Stimulated activated CD8-positive, alpha-beta memory T cell treated with anti-CD3 and anti-CD28 coated beads, Interleukin-15, amount 100 ng/mL, for 24 hours (primary cell): ENCODE measurements at places on chromosomes 2 and 18.

DNA sequence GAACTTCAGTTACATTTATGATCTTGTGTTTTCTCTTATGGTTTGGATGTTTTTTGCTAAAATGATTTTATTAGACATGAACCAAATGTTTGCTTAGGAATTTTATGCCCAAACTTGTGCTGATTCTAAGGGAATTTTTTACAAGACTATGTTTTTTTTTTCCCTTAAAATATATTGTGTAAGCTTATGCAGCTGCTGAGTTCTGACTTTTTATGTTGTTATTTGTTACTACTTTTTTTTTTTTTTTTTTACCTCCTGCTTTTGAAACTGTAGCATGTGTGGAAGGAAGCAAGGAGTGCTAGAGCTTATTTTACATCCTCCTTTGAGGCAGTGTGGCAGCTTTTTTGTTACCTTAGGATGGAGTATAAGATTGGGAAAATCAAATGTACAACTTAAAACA is 6.0 kb upstream of the DNAH7 start:
- DNase-seq, result no peak

GRCh38 chr2:69278366-69278765 is 108.7 kb downstream of the GFPT1 start:
- DNase-seq, result no peak

- DNase-seq, result no peak
Observed at GRCh38 chr2:11665510-11666362, 4.3 kb downstream of the NTSR2 start.

DNA sequence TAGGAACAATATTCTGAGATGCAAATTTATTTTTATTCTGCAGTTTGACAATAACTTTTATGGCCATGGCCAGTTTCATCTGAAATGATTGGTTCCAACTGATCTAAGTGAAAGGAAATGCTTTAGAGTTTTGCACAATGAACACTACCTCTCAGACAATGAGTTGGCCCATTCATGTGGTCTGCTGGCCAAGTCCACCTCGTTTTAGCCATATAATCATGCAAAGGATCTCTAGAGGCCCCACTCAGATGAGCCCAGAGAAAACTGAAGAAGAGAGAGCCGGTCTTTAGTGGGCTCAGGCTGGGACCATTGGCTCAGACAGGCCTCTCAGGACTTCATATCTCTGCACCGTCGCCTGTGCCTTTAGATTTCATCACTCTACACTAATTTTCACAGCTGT is 254.7 kb downstream of the MREG start:
- DNase-seq, result no peak

GRCh38 chr18:55096263-55096951 is 137.1 kb upstream of the CCDC68 start:
- no peak for DNase-seq

GRCh38 chr2:199962203-199962602 is 6.8 kb downstream of the MAIP1 start:
- DNase-seq, result no peak

DNA sequence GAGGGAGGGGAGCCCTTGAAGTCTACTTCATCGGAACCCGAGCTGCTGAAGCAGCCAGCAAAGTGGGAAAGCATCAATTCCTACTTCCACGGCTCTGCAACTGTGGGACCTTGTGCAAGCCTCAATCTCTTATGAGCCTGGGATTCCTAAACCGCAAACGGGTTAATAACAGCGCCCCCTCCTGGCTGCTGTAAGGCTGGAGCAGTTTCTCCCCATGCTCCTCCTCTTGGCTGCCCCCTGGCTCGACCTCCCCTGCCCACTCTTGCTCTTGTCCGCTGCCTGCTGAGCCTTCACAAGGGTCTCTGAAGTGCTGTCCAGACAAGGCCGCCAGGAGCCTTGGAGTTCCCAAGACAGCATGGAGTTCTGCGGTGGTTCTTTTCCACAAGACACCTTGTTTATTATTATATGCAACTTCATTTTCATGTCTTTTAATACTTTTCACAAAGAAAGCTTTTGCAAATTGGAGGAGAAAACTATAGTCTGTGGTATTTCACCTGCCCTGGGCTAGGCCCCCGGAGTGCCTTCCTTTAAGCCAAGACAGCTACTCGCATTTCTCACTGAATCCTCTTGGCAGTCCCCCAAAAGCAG is 157.2 kb downstream of the DDX1 start:
- no peak for DNase-seq

- no peak for DNase-seq
Observed at GRCh38 chr2:232890896-232891601, 21.0 kb downstream of the SNORC start.

DNA sequence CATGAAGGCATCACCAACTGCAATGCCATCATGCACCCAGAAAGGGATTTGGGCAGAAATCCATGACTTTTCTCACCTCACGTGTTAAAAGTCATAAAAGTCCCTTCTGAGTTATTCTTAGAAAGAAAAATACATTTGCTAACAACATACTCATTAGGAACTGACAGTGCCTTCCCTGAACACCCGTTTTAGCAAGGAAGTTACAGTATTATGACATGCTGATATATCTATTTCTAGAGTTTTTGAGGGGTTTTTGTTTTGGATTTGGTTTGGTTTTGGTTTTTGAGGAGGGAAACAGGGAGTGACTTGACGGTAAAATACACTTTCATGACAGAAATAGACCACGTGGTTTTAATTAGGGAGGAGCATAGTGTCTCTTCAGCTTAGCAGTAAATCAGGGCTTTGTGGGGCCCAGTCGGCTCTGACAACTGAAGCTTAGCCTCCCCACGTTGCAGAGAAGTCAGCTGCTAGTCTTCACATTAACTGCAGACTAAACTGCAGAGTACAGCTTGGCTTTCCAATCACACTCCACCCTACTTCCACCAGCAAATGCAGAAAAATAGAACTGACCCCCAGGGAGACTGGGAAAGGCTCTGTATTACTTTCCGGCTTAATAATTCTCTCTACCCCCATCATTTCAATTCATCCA is 141.4 kb downstream of the FAM124B start:
- DNase-seq, result no peak

- DNase-seq, result no peak
Observed at GRCh38 chr18:13136904-13137669, 81.5 kb upstream of the LDLRAD4 start.

- no peak for DNase-seq
Observed at GRCh38 chr2:22449696-22450095, 935.3 kb upstream of the KLHL29 start.

DNA sequence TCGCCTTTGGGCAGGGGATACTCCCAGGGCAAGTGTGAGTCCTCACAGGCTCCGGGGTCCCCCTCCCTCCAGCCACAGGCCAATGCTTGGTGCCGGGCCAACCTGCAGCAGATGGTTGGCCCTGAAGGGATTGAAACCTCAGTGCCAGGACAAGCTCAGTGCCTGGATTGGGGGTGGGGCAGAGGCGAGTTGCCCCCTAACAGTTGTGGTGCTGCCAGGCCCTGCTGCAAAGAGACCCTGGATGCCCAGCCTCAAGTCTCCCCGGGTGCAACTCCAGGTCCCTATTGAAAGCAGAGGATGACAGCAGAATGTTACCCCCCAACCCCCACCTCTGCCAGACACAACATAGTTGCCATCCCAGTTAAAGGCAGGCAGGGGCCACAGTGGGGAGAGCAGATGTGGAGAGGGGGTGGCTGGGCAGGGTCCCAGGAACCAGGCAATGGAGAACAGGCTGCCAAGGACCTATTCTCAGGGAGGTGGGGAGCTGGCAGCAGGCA is 9.5 kb upstream of the RNF103 start:
- DNase-seq, result no peak

DNA sequence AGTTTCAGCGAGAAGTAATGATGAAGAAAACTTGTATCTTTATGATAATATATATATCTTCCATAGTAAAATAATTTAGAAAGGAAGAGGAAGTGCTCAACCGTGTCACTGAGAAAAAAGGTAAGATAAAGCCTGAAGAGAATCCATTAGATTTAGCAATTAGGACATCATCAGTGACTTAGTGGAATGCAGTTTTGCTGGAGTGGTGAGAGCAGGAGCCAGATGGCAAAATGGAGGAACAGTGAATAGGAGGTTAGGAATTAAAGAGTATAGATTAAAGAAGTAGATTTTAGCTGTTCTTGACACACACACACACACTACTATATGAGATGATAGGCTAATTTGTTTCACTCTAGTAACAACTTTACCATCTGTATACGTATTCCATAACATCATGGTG is 157.1 kb upstream of the EPC2 start:
- no peak for DNase-seq

GRCh38 chr2:121532894-121533293 is 2.2 kb downstream of the RNU4ATAC start:
- no peak for DNase-seq

DNA sequence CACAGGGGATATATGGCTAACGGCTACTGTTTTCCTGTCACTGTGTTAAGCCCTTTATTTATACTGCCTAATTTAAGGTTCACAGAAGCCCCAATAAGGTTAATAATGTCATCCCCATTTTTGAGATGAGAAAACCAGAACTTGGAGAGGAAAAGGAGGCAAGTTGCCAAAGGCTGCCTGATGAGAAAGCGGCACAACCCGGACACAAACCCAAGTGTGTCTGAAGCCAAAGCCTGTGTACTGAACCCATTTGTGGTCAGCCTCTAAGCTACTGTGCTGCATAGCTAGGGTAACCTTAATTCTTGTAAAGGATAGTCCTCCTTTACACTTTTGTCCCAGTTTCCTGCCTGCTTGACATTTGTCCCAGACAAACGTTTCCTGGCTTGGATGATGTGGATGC is 954.7 kb upstream of the FANCL start:
- no peak for DNase-seq

DNA sequence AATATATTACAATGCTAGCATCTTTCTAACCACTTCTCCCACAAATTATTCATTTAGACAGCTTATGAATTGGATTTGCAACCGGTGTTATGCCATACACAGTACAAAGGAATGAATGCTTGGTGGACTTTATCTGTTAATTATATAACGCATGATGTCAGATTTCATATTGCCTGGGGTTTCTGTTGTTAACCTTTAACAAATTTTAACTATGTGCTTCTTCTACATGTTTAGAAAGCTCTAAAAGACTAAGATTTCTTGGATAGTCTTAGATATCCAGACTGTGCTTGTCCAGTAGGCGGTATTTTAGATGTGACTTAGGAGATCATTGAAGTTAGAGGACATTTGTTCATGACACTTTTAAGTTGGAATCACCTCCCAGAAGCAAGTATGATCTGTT is 976.3 kb downstream of the TMEM182 start:
- no peak for DNase-seq

DNA sequence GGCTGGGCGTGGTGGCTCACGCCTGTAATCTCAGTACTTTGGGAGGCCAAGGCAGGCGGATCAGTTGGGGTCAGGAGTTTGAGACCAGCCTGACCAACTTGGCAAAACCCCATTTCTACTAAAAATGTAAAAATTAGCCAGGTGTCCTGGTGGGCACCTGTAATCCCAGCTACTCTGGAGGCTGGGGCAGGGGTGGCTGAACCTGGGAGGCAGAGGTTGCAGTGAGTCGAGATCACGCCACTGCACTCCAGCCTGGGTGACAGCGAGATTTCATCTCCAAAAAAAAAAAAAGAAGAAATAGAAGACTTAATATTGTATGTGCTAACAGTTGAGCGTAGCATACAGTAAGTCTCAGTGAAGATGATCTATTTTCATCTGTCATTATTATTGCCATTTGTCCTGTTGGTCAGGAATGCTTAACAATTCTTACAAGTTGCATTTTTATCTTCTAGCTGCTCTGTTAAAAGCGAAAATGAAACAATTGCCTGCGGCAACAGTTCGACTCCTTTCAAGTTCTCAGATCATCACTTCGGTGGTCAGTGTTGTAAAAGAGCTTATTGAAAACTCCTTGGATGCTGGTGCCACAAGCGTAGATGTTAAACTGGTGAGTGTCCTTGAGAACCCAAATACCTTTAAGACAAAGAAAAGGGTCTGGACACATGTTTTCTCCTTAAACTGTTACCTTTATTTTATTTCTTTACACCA is 7.2 kb downstream of the PMS1 start:
- DNase-seq, result no peak

GRCh38 chr2:192700934-192701333 is 506.2 kb upstream of the TMEFF2 start:
- DNase-seq, result no peak

DNA sequence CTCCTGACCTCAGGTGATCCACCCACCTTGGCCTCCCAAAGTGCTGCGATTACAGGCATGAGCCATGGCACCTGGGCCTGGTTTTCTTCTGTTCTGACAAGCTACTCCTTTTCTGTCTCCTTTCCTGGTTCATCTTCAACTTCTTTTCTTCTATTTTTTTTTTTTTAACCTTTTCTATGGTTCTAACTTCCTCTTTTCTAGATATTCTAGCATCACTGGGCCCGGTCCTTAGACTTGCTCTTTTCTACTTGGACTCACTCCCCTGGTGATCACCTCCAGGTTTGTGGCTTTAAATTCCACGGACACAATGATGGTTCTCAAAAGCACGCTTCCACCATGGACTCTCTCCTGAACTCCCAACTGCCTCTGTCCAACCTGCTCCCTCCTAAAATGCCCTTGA is 2.0 kb downstream of the EIF2AK2 start:
- no peak for DNase-seq

GRCh38 chr2:69979902-69980807 is 18.7 kb upstream of the ASPRV1 start:
- DNase-seq, result no peak

DNA sequence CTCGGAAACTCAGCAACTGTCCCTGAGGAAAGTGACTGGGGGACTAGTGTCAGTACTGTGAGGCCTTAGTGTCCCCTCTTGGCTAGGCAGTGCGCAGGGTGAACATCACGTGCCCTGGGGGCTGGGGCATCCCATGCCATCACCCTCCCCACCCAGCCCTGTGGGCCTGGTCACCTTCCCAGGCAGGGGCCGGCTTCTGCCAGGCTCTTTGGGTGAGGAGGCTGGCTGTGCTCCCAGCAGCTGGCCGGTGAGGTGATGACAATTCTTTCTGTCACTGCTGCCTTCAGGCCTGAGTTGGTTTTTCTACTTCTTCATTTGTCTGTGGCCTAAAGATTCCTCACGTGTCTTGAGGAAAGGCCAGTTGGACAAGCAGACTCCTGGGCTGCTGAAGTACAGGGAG is 180.8 kb downstream of the KLHL29 start:
- DNase-seq, result no peak

- DNase-seq, result no peak
Observed at GRCh38 chr2:1900732-1901131, 156.4 kb upstream of the PXDN start.

- no peak for DNase-seq
Observed at GRCh38 chr18:47953471-47953931, 23.0 kb upstream of the SMAD2 start.

- no peak for DNase-seq
Observed at GRCh38 chr2:219713110-219713509, 85.7 kb downstream of the SLC4A3 start.

- no peak for DNase-seq
Observed at GRCh38 chr2:217462121-217462520, 540.7 kb downstream of the TNS1 start.

- DNase-seq, result no peak
Observed at GRCh38 chr2:41498781-41499180, 549.0 kb upstream of the PKDCC start.

- DNase-seq, result no peak
Observed at GRCh38 chr18:49935215-49935614, 121.9 kb upstream of the ACAA2 start.

- no peak for DNase-seq
Observed at GRCh38 chr2:201220102-201220570, 37.2 kb downstream of the CASP10 start.

GRCh38 chr2:168482269-168482668 is 26.2 kb downstream of the CERS6 start:
- no peak for DNase-seq
